ENCODE measurements at places on chromosomes 3 and 15.

DNA sequence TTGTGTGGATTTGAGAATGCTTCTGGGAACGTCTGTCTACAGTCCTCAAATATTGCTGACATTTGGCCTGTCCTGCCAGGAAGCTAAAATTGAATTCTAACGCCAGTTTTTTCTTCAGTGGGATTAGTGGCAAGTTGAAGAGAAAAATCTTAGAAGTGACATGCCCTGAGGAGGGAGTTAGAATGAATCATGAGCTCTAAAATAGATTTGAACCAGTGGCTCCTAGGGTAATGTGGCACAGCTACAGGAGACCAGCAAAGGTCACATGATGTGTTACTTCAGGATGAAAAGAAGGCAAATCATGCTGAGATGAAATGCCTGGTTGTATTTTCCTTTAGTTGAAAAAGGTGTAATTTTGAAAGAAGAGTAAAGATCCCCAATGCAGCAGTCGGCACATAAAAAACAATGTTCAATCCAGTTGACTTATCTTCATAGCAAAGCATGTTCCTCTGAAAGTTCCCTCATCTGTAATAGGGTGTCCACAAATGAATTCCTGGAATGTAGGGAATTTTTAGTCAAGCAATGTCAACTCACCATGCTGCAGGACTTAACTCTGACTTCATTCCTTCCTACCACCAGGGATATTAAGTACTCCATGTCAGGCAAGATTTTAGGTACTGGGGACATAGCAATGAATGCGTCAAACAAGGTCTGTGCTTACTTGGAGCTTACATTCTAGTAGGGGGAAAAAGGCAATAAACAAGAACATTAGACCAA is 171.6 kb downstream of the CADPS start:
- no peak for DNase-seq

- no peak for DNase-seq
These were observed 90.1 kb downstream of the VGLL4 start for GRCh38 chr3:11553436-11554235.

GRCh38 chr3:62143843-62144450 is 229.4 kb downstream of the FEZF2 start:
- DNase-seq = no peak

- no peak for DNase-seq
These were observed 97.2 kb upstream of the TSPAN3 start for GRCh38 chr15:77168141-77168540.

DNA sequence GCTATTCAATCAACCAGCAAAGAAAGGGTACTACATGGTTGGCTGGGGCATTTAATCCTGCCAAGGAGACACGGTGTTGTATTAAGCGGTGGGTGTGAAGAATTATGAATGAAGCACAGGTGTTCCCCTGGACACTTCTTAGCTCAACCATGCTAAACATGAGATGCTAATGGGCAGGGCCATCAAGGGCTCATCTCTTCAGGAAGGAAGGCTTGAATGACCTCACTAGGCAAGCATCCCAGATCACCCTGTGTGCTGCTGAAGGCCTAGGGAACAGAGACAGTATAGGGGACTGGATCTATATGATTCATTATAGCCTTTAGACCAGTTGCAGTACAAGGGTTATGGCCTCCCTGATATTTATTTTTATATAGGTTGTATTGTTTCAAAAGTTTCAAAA is 221.3 kb upstream of the SLCO3A1 start:
- no peak for DNase-seq

DNA sequence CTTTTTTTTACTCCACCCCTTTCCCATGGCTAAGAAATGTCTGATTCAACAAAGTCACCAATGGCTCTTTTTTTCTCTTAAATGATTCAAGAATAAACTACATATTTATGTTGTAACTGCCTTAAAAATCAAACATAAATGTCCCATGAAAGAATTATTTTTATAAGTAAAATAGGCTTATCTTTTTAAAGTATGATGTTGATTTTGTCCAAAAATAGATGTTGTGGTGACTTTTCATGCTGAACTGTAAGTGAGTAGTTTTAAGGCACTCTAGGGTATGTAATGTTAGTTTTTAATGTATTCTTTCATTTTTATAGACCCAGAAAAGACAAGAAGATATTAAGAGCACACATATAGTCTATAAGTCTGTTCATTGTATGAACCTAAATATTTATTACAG is 594.9 kb downstream of the NLGN1 start:
- no peak for DNase-seq

DNA sequence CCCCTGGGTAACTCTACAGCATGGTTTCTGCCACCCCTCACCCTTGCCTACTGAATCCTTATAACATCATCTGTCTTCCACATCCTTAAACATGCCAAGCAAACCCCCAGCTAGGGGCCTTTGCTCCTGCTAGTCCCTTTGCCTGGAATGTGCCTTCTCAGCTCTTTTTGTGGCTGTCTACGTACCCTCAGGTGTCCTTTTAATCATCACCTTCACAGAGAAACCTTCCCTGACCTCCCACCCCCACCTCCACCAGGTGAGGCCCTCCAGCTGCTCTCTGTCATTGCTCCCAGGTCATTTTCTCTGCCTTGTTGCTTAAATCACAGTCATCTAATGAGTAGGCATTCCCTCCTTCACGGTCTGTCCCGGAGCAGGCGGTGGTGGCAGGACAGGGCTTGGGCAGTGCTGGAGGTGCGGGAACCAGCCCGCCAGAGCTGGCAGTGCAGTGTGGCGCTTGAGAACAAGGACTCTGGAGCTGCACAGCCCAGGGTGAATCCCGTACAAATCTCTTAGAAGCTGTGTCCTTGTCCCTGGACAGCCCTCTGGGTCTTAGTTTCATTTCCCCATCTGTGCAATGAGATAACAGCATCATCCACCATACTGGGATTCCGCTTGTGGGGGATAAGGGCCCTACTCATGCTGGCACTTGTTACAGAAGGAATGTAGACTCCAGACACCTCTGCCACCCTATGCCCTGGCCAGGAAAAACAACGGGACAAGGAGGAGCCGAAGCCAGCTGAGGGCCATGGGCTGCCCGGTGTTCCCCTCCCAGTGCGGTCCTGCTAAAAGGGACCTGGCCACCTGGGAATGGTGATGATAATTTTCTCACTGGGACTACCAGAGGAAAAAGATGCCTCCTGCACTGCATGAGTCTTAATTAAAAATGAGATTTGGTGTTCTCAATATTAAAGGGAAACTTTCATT is 52.1 kb upstream of the IQSEC1 start:
- no peak for DNase-seq

DNA sequence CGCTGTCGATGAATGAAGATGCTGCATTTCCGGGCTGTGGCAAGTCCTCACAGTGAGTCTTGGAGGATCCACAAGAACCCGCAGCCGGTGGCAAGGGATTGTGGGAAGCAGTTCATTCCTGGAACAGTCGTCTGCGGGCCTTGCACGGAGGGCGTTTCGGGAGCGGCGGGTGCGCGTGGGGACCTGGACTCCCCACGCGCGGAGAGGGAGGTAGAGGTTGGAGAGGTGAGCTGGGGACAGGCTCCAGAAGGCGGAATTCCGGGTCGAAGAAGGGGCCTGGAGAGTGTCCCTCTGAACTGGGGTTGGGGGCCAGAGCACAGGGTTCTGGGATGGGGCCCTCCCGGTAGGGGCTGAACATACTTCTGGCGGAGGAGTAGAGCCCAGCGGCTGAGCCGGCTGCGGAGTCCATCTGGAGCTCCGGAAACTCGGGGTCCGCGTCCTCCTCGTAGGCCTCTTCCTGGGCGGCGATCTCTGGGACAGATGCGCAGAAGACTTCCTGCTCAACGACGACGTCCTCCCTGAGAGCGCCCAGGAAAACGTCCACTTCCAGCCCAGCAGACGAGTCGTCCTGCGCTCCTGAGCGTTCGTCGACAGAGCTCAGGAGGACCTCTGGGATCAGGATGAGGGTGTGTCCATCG is 593 bp downstream of the PRR23A start:
- DNase-seq = no peak

GRCh38 chr3:120693439-120694171 is 11.6 kb upstream of the HGD start:
- DNase-seq = peak; percentile 52

DNA sequence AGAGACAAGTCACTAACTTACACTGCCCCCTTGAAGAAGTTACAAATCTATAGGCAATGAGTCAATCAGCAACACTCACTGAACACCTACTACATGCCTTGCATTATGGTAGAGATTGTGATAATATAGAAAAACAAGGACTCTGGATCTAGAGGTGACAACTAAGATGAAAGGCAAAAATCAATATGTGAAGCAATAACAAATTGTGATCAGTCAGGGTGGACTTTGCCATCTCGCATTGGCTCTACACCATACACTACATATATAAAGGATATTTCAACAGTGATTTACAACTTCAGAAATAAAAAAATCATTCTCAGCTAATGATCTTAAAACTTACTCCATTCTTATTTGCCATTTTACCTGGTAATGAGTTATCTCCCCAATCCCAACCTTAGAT is 210.7 kb upstream of the CD96 start:
- DNase-seq = no peak

GRCh38 chr3:113560831-113561623 is 28.7 kb downstream of the SIDT1 start:
- peak; percentile 23 for DNase-seq

GRCh38 chr3:152319831-152320617 is 51.3 kb downstream of the MBNL1 start:
- peak; percentile 70 for DNase-seq

GRCh38 chr3:66673293-66673692 is 172.5 kb upstream of the LRIG1 start:
- no peak for DNase-seq

DNA sequence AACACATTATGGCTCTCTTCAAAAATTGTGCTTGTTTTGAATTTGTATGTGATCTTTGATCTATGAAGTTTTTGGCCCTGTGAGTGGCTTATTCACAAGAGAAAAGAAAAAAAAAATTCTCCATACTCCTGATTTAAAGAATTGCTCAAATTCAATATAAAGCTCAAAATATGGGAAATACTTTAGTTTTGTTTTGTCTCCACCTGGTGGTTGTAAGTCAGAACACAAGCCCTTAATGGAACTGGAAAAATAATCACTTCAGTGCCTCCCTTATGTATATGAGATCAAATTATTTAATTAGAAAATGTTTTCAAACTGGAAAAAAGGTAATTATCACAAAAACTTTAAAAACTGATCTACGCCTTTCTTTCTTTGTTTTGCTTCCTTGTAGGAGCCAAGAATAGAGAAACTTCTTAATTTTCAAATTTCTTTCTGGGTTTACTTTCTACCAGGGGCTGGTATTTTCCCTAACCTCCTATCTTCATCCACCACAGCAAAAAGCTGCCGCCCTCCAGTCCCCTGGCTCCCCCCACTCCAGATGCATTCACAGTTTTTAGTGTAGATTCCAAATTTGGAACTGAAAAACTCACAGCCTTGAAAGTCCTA is 50.6 kb downstream of the SERP1 start:
- peak; percentile 35 for DNase-seq

GRCh38 chr3:13022348-13023234 is 50.6 kb downstream of the IQSEC1 start:
- DNase-seq = peak; percentile 55
